NCI-H1436 treated with DMSO at 0.1 percent for 48 hours (cell line): ENCODE measurements at places on chromosomes 4 and X.

- DNase-seq: no peak
These were observed 17.9 kb downstream of the COQ2 start for GRCh38 chr4:83266689-83267088.

DNA sequence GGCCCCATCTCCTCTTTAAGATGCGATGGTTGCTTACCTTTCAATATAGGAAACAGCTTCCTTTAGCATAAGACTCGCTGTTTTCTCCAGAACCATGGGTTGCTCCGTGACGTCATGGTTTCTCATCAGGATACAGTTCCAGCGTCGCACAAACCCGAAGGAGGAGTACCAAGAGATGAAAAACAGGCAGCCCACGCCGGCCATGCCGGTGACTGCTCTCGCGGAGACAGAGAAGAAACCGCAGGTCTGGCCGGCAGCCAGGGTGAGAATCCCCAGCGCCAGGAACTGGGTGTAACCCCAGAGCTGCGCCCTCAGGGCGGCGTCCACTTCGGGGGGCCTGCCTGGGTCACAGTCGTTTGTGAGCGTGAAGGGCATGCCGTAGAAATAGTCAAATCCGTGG lies 11.4 kb downstream of the ARSD start:
- DNase-seq: no peak

DNA sequence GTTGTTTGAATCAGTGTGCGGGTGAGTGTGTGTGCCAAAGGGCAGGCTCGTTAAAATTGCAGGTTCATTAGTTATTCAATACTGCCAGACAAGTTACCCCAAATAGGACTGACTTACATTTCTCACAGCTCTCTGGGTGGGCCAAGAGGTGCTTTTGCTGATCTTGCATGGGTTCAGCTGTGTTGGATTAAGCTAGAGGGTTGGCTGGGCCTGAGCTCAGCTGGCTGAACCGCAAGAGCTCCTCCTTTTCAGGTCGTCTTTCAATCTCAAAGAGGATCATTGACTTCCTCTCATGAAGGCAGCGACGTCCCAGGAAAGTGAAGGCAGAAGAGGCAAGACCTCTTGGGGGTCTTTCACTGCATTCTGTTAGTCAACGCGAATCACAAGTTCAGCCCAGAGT lies 343.3 kb upstream of the FRG1 start:
- DNase-seq: no peak

- no peak for DNase-seq
These were observed 29.8 kb upstream of the SMARCAD1 start for GRCh38 chr4:94177822-94178221.

GRCh38 chrX:9349572-9350494 lies 115.0 kb upstream of the TBL1X start:
- DNase-seq: no peak

- no peak for DNase-seq
These were observed 3.6 kb downstream of the GRSF1 start for GRCh38 chr4:70836081-70836480.

GRCh38 chrX:20967725-20968124 lies 406.5 kb upstream of the CNKSR2 start:
- no peak for DNase-seq

DNA sequence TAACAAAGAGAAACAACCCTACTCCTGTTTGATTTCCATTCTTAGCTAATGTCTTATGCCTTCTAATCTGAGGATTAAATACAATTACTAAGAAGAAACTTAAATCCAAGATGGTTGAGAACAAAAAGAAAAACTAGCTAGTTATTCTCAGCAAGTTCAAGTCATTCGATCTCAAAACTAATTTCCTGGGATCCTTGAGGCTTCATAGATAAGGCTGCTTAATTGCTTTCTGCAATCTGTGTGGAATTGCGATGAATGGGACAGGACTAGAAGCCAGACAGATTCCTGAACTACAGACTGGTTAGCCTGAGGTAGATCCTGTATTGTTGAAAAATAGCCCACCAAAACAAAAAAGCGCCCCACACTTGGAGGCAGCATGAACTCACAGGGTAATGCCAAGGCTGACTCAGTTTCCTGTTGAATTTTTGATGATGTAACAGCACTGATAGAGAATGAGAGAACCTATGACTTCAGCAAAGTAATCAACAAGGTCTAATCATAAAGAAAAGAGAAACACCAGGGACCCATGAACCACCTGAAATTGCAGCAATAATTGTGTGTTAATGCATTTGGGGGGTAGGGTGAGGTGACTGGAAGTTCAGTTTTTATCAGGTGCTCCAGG lies 33.9 kb downstream of the KLHL15 start:
- DNase-seq: no peak

DNA sequence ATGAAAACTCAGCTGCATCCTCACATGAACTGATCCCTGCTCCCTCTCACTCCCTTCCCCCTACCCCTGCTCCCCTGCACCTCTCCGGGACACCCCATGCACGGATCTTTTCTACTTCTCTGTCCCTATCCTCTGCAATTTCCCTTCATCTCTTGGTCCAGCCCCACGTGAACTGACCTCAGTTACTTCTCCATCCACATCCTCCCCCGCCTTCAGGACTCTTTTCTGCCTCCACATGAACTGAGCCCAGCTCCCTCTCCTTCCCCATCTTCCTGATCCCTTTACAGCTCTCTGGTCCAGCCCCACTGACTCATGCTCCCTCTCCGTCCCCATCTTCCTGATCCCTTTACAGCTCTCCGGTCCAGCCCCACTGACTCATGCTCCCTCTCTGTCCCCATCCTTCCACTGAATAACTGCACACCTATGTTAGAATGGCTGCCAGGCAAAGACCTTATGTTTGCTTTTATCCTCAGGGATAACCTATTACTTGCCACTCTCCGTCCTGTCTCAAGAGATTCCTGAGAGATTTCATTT lies 5.6 kb downstream of the CETN2 start:
- no peak for DNase-seq

DNA sequence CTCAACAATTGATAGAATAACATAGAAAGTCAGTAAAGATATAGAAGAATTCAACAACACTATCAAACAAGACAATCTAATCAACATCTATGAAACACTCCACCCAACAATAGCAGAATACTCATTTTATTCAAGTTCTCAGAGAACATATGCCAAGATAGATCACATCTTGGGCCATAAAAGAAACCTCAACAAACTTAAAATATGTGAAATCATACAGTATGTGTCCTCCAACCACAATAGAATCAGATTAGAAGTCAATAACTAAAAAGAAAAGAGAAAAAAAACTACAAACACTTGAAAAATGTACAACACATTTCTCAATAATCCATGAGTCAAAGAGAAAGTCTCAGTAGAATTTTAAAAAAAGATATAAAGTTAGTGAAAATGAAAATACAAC lies 78.6 kb upstream of the LDB2 start:
- no peak for DNase-seq

- DNase-seq: no peak
These were observed 7.0 kb downstream of the AMMECR1 start for GRCh38 chrX:110310896-110311295.

- no peak for DNase-seq
These were observed 182.1 kb downstream of the SH3KBP1 start for GRCh38 chrX:19705196-19705769.

- DNase-seq: no peak
These were observed 159.3 kb downstream of the ATG4A start for GRCh38 chrX:108250654-108251579.
